ENCODE measurements at places on chromosomes 3 and 15.

DNA sequence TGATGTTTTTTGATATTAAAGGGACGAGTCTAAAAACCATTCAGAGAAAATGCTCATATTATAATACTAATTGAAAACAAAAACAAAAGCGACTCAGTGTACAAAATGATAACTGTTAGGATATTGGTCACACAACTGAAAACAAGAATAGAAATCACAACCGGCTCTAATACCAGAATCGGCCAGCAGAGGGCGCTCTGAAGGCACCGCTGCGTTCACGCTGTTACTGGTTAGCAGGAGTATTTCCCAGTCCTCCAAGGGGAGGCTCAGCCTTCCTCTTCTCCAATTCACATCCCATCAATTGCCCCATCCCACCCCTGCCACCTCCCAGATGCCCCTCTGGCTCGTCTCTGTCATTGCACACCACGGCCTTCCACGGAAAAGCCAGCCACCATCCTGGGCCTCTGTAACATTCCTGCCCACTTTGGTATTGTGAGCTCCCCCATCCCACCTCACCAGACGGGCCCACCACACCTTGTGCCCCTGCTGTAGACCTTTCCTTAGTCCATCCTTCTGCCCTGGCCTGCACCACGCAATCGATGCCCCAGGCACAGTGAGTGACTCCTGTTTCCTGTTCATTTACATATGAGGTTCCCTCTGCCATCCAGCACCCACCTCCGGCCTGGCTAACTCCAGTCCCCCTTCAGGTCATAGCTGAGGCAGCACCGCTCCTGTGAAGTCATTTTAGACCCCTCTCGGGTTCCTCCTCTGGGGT lies 8.5 kb downstream of the FAM107A start:
- peak; percentile 69 for DNase-seq

DNA sequence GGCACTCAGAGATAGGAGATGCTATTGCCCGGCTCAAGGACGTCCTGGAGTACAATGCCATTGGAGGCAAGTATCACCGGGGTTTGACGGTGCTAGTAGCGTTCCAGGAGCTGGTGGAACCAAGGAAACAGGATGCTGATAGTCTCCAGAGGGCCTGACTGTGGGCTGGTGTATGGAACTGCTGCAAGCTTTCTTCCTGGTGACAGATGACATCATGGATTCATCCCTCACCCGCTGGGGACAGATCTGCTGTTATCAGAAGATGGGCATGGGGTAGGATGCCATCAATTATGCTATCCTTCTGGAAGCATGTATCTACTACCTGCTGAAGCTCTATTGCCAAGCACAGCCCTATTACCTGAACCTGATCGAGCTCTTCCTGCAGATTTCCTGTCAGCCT lies 26.4 kb downstream of the BCL2A1 start:
- no peak for DNase-seq

DNA sequence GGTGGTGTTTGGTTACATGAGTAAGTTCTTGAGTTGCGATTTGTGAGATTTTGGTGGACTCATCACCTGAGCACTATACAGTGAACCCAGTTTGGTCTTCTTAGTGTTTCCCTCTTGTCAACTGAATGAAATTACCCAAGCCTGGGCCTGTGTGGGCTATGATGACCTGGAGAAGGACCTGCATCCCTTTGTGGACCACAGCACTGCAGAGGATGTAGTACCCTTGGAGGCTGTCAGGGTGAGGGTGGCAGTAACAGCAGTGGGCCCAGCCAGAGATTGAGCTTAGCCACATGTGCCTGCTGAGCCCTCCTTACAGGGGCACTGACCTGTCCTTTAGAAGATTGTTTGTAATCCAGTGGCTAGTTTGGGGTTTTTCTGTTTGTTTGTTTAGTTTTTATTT lies 250.1 kb upstream of the TRIM42 start:
- DNase-seq, result no peak

DNA sequence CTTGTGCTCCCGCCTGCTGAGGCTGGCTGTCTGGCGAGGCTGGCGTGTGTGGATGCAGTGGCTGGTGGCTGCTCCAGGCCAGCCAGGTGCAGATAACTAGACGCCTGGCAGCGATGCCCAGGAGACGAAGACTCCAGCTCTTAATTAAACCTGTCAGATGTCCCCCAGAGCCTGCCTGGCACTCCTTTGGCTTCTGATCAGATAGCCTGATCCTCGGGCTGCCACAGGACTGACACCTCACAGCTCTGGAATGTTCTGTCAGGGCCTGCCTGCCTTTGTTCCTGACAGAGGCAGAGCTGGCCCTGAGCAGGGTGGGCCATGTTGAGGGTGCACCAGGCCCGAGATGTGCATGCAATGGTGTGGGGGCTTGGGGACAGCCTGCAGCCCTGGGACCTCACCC lies 36.5 kb downstream of the PLXNA1 start:
- no peak for DNase-seq

GRCh38 chr3:45319996-45320305 lies 68.4 kb upstream of the LARS2 start:
- no peak for DNase-seq

GRCh38 chr3:72033666-72034428 lies 248.9 kb upstream of the PROK2 start:
- no peak for DNase-seq

- DNase-seq, result no peak
These were observed 127.4 kb upstream of the MLF1 start for GRCh38 chr3:158443632-158444031.

DNA sequence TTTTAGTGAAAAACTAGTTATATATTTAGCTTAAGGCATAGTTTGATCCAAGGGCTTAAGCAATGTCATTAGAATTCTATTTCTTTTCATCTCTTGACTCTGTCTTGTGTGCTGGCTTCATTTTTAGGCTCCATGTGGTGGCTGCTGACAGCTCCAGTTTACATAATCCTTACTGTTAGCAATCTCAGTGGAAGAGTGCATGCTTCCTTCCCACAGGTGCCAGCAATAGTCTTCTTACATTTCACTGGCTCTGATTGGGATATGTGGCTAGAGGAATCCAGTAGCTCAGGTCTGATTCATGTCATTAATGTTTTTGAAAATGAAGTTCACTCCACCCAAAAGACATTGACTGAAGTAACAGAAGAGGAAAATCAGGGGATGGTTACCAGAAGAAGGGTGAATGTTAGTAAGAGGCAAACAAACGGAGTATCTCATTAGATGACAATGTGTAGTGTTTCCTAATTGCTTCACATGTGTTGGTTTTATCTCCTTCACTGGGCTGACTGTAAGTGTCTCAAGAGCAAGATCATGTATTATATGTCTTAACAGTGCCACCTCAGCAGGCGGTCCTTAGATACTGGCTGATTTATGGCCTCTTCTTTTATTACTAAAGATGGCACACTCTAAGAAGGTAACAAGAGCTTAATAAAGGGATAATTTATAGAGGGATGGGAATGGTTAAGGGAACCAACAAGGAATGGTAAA lies 25.6 kb upstream of the TCF12 start:
- no peak for DNase-seq

DNA sequence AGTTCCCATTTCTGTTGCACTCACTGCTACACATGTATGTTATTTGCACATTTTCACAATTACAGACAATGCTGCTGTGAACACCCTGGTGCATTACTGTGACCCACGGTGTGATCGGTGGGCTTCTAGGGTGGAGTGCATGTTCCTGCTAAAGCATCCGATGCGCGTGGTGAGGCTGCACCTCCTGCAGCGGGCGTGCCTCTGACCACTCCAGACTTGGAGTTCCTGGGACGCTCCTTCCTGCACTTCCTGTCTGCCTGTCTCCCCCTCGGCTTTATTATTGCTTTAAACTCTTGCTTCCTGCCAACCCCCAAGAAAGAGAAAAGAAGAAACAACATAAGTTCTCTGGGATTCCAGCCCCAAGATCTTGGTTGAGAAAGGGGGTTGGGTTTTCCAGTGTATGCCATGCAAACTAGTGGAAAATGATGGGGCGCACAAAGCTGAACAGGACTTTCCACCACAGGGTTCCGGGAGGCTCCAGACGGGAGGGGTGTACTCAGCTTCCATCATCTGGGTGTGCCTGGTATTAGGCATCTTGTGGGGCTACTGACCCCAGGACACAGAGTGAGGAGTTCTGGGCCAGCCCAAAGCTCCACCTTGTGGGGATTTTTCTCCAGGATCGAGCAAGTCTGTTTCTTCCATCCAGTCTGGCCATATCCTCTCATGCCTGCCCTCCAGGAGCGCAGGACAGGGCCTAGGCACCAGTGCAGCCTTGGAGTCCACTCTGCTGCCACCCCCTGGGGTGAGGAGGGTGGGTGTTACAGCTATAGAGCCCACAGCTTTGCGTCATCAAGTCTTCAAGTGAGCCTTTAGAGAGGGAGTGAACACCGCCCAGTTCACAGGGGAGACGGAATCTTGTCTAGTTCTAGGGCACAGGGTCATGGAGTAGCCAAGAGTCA lies 11.2 kb downstream of the RPL32 start:
- DNase-seq, result peak; percentile 0

- DNase-seq, result no peak
These were observed 26.2 kb upstream of the HHATL start for GRCh38 chr3:42728668-42729364.

DNA sequence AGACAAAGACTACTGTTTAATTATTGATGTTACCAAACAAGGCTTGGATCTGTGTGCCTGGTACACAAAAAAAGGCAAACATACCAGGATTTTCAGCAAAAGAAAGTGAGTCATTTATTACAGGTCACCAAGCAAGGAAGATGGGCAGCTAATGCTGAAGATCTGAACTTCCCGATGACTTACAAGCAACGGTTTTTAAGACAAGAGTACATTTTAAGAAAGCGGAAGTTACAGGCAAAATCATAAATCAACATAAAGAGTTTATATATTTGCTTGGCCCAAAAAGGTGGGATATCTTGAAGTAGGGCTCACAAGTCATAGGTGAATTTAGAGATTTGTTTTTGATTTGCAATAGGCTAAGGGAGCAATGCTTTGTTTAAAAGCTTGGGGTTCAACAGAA lies 125.4 kb upstream of the SPATA16 start:
- peak; percentile 12 for DNase-seq

- no peak for DNase-seq
These were observed 101.2 kb downstream of the HES1 start for GRCh38 chr3:194237110-194237509.

GRCh38 chr3:44058022-44058867 lies 183.4 kb upstream of the TOPAZ1 start:
- no peak for DNase-seq

DNA sequence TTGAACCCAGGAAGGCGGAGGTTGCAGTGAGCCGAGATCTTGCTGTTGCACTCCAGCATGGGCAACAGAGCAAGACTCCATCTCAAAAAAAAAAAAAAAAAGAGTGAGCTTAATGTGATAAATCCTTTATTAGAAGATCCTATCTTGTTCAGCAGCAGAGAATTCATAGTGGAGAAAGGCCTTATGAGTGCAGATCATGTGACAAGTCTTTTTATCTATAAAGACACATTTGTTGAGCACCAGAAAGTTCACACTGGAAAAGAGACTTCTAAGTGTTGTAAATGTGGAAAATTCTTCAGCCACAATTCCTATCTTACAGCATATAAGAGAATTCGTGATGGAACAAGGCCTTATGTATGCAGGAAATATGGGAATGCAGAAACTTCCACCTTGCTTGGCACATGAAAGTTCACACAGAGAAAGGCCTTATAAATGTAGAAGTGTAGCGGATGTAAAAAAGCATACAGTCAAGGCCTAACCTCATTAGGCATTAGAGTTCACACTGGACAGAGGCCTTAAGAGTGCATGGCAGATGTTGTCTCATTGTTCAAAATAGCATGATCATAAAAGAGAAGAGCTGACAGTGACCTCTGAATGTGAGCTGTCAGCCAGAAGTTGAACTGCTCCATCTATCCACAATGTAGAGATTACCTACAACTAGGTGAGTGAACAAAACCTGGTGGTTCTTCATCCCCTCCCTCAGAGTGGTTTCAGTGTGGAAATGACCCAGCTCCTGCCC lies 16.7 kb downstream of the ADAM10 start:
- DNase-seq, result peak; percentile 66

GRCh38 chr3:183313764-183314163 lies 60.7 kb downstream of the B3GNT5 start:
- no peak for DNase-seq

- peak; percentile 62 for DNase-seq
These were observed 218.0 kb downstream of the ZBBX start for GRCh38 chr3:167162083-167162482.

- DNase-seq, result no peak
These were observed 1302.0 kb upstream of the GBE1 start for GRCh38 chr3:83063446-83063845.

GRCh38 chr3:12155828-12156227 lies 2.9 kb downstream of the TIMP4 start:
- no peak for DNase-seq

- DNase-seq, result no peak
These were observed 1.2 kb downstream of the RASGRF1 start for GRCh38 chr15:79089331-79089889.

GRCh38 chr3:57691411-57692132 lies 1.3 kb downstream of the DENND6A start:
- DNase-seq, result no peak

GRCh38 chr15:31268911-31269784 lies 57.5 kb upstream of the KLF13 start:
- no peak for DNase-seq

DNA sequence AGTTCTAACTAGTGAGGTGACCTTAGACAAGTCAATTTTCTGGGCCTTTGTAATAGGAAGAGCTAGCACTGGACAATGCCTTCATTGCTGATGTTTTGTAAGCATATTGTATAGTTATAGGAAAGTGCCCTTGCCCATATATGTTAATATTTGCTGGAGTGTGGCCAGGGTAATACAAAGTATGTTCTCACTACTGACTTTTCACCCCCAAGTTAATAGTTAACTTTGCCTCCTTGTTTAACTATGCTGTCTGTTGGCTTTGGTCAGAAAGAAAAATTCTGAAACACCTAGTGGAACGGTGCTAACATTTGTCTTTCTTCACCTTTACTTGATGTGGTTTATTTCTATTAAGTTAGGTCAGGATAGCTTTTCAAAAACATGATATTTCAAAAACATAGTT lies 287.4 kb upstream of the CTNNB1 start:
- DNase-seq, result no peak

DNA sequence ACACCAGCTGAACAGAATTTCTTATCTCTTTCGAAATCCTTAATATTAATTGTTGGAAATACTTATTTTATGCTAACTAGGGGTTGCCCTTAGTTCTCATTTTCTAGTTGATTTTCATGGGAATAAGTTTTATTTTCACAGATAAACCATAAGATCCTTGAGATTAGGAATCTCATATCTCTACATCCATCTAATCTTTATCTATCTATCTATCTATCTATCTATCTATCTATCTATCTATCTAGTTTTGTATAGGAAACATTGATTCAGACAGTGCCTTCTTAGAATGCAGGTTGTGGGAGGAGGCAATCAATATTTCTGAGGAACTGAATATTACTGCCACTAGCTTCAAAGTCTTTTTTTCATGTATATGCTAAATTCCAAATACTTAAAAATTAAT lies 3.5 kb upstream of the KBTBD8 start:
- no peak for DNase-seq

GRCh38 chr3:134377896-134378295 lies 3.6 kb upstream of the AMOTL2 start:
- DNase-seq, result no peak

GRCh38 chr3:177545964-177546363 lies 348.7 kb upstream of the TBL1XR1 start:
- no peak for DNase-seq

All from hematopoietic multipotent progenitor cell treated with erythropoietin and hydrocortisone succinate and interleukin-3 and kit ligand, for 6 days (in vitro differentiated cells).